Stimulated activated CD4-positive, alpha-beta T cell treated with anti-CD3 and anti-CD28 coated beads, Interleukin-4, amount 100 ng/mL, for 24 hours (primary cell): ENCODE measurements at places on chromosomes 13 and 19.

GRCh38 chr19:6062274-6062673 is 48.0 kb downstream of the RFX2 start:
- DNase-seq, result peak; percentile 35

DNA sequence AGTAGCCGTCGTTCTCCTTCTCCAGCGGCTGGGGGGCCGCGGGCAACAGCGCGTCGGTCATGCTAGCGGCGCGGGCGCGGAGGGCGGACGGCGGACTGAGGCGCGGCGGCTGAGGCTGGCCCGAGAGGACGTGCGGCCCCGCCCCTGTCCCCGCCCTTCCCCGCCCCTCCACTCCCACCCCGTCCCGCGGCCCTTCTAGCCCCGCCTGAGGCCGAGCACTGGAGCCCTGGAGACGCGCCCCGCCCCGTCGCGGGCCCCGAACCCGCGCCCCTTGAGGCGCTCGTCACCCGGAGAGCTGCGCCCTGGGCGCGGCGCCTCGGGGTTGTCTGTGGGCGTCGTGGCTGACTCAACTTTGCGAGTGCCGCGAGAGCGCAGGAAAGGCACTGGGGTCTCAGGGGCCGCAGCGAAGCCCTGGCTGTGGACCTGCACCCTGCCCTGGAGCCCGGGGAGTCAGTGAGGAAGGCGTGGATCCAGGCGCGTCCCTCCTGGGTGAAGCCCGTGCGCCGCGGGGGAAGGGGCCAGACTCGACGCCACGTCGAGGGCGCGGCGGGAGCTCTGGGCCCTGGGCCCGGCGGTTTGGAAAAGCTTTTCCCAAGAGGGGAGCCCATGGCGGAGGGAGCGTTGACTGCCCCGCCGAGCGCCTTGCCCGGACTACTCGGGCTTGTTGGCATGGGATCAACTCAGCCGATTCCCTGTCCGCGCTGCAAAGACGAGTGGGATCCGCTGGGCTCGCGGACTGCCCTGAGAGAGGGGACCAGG is at the start of gene RHPN2:
Gene RHPN2 (minus strand): TSS at position 97 of the 759 bp plus-strand sequence. CDS start 36 bp downstream, at position 61.
- peak; percentile 62 for DNase-seq

DNA sequence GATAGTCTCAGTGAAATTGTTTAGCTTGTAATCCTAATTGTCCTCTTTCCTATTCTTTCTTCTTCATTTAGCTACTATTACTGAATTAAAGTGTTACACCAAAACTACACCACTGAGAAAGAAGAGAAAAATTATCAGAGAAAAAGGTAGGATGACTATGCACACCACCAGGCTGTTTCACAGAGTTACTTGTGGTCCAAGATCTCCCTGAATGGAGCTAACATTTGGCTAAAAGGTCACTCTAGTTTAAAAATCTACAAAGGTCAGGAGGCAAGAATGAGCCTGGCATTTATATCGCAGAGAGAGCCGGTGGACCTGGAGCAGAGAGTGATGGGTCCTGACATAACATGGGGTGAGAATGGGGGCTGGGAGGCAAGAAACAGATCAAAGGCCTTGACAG is 37.0 kb upstream of the EEF1AKMT1 start:
- DNase-seq, result no peak

GRCh38 chr19:3179739-3180293 is 1.2 kb downstream of the S1PR4 start:
- DNase-seq, result peak; percentile 53

DNA sequence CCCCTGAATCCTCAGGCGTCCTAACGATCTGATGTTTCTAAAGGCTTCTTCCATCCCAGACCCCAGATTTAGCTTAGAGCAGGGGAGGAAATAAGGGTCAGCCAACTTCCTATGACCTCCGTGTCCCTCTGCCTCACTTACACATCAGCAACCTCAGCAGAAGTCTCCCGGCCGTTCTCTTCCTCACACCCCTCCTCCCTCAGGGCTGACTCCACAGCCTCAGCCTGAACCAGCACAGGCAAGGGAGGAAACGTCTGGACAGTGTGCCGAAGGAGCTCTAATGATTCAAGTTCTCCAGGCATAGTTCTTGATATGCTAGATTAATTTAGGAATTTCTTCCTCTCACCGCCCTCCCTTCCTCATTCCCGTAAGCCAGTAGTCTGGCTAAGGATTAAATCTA is 121.4 kb downstream of the NUFIP1 start:
- no peak for DNase-seq

GRCh38 chr19:46691948-46692347 is 25.0 kb downstream of the PRKD2 start:
- DNase-seq, result no peak

- DNase-seq, result no peak
Measured at GRCh38 chr19:7953576-7953975, 10.1 kb upstream of the TIMM44 start.

DNA sequence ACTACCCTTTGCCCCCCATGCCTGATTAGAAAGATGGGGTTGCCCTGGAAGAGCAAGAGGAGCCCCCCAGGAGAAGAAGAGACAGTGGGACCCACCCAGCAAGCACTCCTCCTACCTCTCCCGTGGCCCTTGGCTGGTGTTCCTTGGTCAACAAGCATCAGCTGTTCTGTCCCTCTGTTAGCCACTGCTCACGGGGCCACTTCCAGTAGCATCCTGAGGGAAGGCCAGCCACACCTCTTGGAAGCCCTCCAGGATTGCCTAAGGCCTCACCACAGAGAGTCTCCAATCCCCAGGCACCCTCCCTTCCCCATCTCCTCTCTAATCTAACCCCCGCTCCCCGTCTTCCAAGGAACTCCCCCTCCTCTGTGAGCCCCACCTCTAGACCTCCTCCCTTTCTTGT is 15.1 kb upstream of the DPP9 start:
- no peak for DNase-seq

DNA sequence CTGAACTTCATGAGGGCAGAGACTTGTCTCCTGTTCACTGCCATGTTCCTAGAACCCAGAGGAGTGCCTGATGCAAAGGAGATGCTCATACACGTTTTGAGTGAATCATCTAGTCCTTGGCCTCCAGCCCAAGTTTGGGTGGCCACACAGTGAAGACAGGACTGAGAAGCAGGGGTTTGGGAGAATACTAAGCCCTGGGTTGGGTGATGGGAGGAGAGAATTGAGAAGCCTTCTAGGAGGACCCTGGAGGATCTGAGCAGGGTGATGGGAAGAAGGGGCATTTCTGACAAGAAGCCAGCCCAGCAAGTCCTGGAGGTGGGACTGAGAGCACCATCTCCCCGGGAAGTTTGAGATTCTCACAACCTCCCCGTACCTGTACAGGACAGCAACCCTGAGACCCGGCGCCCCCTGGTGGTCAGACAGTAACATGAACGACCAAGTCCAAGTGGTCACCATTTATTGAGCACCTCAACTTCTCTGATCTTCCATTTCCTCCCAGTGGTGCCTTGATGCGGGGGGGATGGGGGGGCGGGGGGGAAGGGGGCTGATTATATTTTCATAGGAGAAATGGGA is 11.0 kb downstream of the CTU1 start:
- peak; percentile 76 for DNase-seq

DNA sequence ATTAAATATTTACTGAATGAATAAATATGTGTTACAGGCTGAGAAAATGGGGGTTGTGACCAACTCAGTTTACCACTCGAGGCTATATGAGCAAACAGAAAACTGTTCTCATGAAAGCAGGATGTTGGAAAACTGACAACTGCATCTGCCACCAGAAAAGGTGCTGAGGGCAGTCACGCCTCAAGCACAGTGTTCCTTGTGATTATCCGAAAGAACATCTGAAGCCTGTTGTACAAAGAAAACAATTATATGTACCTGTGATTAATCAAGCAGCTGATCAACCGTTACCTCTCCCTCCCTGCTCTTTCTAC is 6.2 kb upstream of the KLK13 start:
- DNase-seq, result no peak

DNA sequence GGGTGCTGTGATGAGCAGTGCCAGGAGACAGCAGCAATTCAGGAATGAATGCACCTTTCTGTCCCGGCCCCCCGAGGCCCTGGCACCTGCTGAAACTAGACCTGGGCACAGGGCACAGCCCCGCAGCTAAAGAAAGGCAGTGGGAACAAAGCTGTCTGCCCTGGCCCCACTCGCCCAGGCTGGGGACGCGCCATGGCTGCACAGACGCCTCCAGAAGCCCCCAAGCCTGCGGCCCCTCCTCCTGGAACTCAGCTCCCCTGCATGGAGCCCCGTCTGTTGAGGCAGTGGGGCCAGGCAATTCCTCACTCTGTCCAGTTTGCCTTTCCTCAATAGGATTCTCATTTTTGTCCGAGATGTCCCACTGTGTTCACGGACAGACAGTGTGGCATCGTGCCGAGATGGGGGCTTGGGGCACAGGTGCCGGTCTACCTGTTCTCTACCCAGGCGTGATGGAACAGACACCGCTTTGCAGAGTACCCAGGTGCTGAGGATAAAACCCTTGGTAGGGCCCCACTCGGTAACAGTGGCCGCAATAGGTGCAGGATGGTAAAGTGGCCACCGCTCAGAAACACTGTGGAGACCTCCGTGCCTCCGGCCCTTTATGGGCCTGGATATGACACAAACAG is 146.5 kb upstream of the SOX1 start:
- no peak for DNase-seq

- no peak for DNase-seq
Measured at GRCh38 chr13:98710521-98710920, 42.0 kb downstream of the SLC15A1 start.

GRCh38 chr19:4933528-4933927 is 24.2 kb downstream of the UHRF1 start:
- no peak for DNase-seq

GRCh38 chr19:38687837-38688378 is 40.5 kb downstream of the ACTN4 start:
- DNase-seq, result no peak

GRCh38 chr13:112839356-112840105 is 129.5 kb upstream of the MCF2L start:
- no peak for DNase-seq

DNA sequence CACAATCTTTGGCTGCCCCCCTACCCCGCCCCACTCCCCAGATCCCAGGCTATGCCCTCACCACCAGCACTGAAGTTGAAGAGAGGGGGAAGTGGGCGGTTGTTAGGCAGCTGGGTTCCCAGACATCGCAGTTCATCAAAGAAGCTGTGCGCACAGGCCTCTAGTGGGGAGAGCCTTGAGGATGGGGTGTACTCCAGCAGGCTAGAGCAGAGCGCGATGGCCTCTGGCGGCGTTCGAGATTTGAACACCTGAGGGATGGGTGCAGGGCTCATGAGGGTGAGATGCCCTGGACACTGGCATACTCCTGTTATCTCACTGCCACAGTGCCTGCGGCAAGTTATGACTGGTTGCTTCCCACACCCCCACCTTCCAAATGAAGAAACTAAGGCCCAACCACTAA is 10.0 kb downstream of the GSK3A start:
- DNase-seq, result no peak

DNA sequence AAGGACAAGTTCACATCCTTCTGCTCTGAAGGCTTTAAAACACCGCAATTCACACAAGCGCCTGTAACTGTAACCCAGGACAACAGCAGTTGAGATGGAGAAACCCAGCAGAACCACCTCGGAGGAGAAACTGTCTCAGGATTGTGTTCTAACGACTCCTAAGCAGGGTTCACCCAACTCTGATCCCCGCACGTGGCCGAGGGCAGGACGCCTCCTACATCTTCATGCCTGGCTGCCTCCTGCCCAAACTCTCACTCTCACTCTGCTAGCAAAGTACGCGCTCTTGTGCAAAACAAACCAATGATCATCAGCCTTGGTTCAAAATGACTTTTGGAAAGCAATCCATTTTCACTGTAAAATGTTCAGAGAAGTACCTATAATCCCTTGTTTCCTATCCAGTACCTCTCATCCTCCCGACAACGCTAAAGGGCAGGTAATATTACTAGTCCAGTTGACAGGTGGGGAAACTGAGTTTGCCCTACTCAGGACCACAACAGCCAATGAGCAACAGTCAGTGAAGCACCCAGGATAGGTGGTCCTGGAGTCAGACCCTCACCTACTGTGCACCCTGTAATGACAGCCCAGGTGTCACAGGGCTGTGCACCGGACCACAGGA is 25.6 kb downstream of the EPS15L1 start:
- DNase-seq, result no peak

- no peak for DNase-seq
Measured at GRCh38 chr13:26071691-26072090, 19.9 kb upstream of the SHISA2 start.

DNA sequence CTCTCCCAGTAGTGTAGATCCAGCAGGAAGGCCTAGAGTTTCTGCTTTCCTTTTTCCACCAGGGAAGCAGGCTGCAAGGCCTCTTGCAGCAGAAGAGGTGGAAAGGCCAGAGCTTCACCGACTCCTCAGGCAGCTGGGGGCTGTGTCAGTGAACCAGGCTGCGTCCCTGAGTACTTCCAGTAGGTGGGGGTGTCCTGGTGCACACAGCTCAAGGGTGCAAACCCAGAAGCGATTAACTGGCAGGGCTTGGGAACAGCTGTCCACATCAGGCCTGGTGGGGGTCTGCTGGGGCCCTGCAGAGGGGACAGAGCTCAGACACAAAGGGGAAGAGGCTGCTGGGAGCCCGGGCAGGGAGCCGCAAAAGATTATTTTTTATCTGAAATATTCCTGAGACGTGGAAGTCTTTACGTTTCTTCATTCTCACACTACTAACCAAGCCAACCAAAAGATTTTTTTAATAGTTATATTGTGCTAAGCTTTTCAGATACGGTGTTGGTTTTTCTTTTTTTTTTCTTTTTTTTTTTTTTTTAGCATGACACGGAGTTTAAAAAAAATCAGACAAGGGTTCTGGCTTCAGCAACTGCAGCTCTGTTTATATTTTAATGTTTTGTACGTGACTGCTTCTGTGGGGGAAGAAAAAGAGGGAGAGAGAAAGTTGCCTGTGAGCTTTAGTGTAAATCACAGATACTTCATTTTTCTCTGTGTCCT is 11.0 kb downstream of the TSHZ3 start:
- DNase-seq, result no peak

GRCh38 chr19:42468273-42468796 is 25.6 kb upstream of the CXCL17 start:
- no peak for DNase-seq

DNA sequence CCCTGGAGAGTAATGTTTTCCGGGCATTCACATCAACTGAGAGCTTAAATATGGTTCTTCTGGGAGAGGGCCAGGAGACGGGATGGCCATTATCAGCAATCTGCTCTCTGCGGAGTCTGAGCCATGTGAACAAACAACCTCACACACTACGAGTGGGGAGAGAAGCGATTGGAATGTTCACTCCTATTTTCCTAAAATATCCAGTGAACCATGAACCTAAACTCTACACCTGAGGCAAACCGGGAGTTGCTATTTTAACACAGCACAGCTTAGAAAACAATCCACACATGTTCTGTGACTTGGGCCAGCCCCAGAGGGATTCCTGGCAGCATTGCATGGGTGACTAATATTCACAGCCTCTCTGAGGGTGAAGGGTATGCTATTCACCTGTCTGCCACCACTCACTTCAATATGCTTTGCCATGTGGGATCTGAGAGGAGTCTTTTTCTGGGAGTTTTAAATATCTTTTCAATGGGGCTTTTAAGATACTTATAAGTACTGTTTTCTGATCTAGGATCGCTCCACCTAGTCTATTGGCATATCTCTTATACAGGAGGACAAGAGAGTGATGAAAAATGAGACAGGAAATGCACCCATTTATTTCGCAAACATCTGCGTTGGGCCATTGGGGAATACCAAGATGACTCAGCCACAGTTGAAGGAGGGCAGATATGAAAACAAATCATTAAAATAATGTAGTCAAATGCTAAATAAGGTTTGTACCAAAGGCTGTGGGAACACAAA is 72.6 kb upstream of the SERP2 start:
- peak; percentile 24 for DNase-seq
